ENCODE measurements at places on chromosomes 1 and 21.

GRCh38 chr1:236848274-236848923 lies 53.3 kb downstream of the MTR start:
- no peak for DNase-seq

DNA sequence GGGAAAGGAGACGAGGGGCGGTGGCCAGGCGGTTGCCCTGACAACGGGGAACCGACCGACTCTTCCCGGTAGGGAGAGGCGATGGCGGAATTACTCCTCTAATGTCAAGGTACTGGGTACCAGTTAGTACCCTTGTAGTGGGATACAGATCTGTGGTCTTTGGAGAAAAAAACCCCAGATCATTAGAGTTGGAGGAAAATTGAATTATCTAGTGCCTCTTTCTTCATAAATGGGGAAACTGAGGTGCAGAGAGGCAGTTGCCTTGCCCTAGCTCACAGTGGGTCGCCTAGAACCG lies 545 bp upstream of the PEF1 start:
- DNase-seq, result no peak

- no peak for DNase-seq
Measured at GRCh38 chr21:40534886-40535285, 312.1 kb downstream of the DSCAM start.

GRCh38 chr1:59560807-59561450 lies 253.8 kb upstream of the HOOK1 start:
- DNase-seq, result no peak

GRCh38 chr1:168135921-168136708 lies 615 bp downstream of the GPR161 start:
- no peak for DNase-seq

GRCh38 chr1:220800262-220800661 lies 13.5 kb downstream of the MTARC1 start:
- DNase-seq, result no peak
